ENCODE measurements at places on chromosomes 11 and 22.

GRCh38 chr11:124930799-124931198 lies 5.0 kb downstream of the HEPACAM start:
- no peak for DNase-seq

DNA sequence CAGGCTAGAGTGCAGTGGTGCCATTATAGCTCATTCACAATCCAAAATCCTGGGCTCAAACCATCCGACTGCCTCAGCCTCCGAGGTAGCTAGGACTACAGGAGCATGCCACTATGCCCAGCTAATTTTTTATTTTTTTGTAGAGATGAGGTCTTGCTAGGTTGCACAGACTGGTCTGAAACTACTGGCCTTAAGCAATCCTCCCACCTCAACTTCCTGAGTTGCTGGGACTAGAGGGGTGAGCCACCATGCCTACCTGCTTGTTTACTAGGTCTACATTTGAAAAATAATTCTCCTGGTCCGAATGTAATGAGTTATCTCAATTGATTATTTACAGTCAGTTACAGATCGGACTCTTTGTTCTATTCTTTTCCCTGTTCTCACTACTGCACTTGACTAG lies 22.0 kb downstream of the TAF1D start:
- DNase-seq: no peak

- DNase-seq: no peak
These were observed 61.5 kb downstream of the STIM1 start for GRCh38 chr11:3916962-3917361.

- no peak for DNase-seq
These were observed 312.2 kb upstream of the C11orf87 start for GRCh38 chr11:109109571-109110315.
